Cardiac atrium fibroblast (primary cell): ENCODE measurements at places on chromosomes 5 and 9. TPM values are rescaled to one million over a fixed set of nuclear protein-coding genes. Genes with fewer than 3 reads are reported as not detected.

ATG12 gene
- 59.3 and 68.6 TPM in 2 replicates for total RNA-seq

CMBL gene
- total RNA-seq: 2.5 and 6.0 TPM in 2 replicates

GRM6 gene
- not detected in 2 replicates for total RNA-seq

SLC27A6 gene
- total RNA-seq: not detected in 2 replicates

KLHL3 gene
- 2.5 and 6.3 TPM in 2 replicates for total RNA-seq

KCNV2 gene
- not detected in 2 replicates for total RNA-seq

ZDHHC11 gene
- 0.54 and 0.81 TPM in 2 replicates for total RNA-seq

ZNF354C gene
- total RNA-seq: 3.4 and 3.8 TPM in 2 replicates

HARS1 gene
- 57.8 and 66.9 TPM in 2 replicates for total RNA-seq

MYMK gene
- not detected in 2 replicates for total RNA-seq

OGN gene
- total RNA-seq: 0.49 and 11.4 TPM in 2 replicates

PHF24 gene
- total RNA-seq: not detected in 2 replicates
